ENCODE measurements at places on chromosomes 4 and X.

DNA sequence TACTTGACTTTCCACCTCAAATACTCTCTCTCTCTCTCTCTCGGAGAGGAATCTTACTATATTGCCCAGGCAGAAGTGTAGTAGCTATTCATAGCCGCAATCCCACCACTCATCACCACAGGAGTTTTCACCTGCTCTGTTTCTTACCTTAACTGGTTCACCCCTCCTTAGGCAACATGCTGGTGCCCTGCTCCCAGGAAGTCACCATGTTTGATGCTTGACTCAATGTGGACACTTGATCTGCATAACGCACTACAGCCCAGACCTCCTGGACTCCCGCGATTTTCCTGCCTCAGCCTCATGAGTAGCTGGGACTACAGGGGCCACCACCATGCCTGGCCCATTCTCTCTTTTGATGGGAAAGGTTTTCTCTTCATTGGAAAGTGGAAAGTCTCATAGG lies 271.8 kb downstream of the FBXW7 start:
- no peak for DNase-seq

- DNase-seq: no peak
These were observed 127.4 kb downstream of the LAS1L start for GRCh38 chrX:65407157-65407626.

DNA sequence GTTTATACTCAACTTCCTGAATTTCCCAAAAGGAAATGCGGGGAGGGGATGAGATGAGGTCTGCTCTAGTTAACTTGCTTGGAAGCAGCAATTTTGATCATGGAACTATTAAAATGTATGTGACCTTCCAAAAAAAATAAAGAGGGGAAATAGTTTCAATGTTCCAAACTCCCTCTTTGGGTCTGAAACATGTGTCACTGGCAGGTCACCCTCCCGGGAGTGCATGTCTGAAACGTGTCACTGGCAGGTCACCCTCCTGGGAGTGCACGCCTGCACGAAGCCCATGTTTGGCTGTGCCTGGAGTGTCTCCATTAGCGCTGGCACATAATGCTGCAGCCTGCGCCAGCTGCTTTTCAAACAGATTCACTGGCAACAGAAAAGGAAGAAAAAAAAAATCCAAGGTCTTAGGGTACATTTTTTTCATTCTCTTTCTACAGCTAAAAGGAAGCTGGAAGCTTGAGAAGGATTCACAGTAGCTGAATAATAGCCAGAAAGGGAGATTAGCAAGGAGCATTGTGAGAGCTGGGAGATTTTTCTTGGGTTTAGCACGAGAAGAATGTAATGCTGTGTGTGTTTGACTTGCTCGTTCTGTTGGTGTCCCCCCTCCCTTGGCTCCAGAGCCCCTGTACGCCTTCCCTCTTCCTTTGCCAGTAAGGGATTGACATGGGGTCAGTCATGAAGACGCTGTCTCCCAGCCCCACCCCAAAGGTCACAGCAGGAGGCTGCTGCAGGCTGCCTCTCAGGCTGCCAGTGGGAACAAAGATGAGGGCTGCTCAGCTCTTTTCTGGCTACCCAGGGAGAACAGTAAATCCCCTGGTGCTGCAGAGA lies 39.2 kb upstream of the TLR3 start:
- no peak for DNase-seq

GRCh38 chrX:18003876-18004275 lies 142.8 kb upstream of the RAI2 start:
- no peak for DNase-seq

DNA sequence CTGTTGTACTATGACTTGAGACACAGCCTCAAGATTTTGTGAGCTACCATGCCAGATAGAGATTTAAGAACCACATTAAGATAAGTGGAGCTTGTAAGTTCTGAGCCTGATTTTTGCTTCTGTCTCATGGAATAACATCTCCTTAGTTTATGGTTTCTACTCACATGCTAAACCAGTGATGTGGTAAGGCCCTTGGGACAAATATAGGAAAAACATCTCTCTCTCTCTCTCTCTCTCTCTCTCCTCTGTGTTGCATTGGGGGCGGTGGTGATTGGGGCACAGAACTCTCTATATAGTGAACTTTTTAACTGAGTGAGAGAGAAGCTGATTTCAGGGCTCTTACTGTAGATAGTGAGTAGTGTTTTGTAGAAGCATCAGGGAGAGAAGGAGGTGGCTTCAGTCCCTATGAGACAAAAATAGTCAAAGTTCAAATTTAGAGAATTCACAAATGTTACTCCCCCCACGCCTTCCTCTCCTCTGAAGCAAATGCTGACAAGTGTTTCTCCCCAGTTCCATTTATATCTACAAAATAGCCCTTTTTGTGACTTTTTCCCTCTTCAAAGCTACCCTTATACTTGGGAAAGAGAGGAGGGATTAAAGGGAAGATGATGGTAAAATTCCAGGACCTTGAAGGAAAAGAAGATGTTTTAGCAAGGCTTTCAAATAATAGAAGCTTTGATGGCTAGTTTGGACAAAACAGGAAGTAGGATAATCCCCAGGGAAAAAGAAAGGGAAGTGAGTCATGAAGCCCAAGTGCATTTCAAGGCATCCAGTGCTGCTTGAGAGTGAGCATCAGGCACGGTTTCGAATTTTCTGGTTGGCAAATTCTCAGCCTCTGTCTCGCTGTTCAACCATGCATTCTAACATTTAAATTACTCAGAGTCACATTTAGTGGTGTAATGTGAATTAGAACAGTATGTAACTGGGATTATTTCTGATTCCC lies 134.3 kb upstream of the AP1S2 start:
- no peak for DNase-seq

- DNase-seq: no peak
These were observed 25.6 kb downstream of the SPRY1 start for GRCh38 chr4:123421937-123422781.

- DNase-seq: no peak
These were observed 100.3 kb downstream of the EMCN start for GRCh38 chr4:100417565-100417964.

GRCh38 chr4:72377491-72378194 lies 191.4 kb downstream of the ADAMTS3 start:
- no peak for DNase-seq

DNA sequence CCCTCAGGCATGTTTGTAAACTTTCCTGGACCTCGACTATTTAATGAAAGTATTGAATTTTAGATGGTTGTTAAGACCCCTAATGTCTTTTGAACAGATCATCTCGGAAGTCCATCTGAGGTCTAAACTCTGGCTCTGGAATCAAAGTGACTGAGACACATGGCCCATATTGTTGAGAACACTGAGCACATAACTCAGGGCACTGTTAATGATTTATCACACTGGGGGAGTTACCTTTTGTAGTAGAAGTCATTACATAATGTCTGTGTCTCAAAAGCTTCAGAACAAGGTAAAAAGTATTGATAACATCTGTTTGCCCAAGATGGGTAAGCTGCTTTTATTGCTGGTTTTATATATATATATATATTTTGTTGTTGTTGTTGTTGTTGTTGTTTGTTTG lies 103.4 kb upstream of the HS3ST1 start:
- no peak for DNase-seq

- no peak for DNase-seq
These were observed 497 bp upstream of the THAP9 start for GRCh38 chr4:82900066-82900410.

DNA sequence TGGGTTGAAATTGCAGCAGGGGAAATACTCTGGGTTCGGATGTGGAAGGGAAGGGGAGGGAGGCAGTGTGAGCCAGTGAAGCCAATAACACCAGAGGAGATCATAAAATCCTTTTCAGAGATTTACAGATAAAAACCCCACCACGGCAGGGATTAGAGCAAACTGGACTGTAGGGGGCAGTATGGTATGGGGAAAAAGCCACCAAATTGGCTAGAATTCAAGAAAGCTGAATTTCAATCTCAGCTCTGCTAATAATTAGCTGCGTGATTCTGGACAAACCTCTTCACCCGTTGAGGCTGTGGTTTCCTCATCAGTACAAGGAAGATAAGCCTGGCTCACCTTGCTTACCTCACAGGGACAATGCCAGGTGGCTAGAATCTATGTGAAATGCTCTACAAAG lies 108.1 kb downstream of the ATG4A start:
- peak; percentile 4 for DNase-seq

GRCh38 chr4:101136373-101137370 lies 210.7 kb downstream of the PPP3CA start:
- no peak for DNase-seq

GRCh38 chr4:94947681-94948108 lies 189.9 kb downstream of the BMPR1B start:
- DNase-seq: no peak

GRCh38 chrX:118350221-118350620 lies 4.3 kb downstream of the WDR44 start:
- DNase-seq: no peak

- DNase-seq: no peak
These were observed 4.5 kb downstream of the MRFAP1 start for GRCh38 chr4:6644792-6645530.

DNA sequence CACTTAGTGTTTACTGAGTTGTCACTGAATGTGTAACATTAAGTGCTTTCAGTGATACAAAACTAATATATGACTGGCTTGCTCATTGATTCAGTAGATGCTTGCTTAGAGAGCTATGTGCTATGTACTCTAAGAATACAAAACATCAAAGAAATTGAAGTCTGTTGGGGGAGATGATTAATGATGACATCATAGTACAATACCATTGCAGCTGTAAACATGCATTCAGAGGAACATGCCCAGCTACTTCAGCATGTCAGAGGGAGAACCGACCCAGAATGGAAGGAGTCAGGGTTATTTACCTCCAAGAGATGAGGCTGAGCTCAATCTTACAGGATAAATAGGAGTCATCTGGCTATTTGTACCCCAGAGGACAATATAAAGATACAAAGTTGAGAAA lies 290.8 kb downstream of the TENM3 start:
- DNase-seq: no peak

DNA sequence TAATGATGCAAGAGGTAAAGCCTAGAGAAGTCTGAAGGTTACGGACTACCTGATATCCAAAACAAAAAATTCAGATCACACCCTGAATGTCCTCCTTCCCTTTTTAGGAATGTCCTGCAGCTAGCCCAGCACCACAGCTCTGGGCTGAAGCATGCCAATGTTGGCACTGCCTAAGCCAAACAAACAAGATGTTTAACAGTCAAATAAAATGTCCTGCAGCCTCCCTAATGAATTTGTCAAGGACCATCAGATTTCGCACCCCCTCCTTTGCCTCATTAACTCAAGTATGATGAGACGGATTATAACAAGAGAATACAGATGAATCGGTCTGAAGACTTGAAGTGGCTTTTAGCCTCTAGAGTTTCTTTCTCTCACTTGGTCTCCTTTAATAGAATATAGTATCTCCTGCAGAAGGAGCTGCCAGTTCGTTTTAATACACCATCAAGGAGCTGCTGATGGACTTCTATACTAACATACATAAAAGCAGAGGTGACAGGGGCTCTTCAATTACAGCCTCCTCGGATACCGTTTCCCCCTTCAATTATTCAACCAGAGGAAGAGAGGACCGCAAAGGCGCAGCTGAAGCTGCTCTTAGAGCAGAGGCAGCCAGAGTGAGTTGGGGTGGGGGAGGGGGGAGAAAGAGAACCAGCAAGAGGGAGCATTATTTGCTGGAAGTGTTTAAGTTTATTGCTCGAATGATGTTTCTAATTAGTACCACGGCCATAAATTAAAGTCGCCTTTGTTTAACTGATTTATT lies 3.0 kb upstream of the MAB21L2 start:
- DNase-seq: no peak

DNA sequence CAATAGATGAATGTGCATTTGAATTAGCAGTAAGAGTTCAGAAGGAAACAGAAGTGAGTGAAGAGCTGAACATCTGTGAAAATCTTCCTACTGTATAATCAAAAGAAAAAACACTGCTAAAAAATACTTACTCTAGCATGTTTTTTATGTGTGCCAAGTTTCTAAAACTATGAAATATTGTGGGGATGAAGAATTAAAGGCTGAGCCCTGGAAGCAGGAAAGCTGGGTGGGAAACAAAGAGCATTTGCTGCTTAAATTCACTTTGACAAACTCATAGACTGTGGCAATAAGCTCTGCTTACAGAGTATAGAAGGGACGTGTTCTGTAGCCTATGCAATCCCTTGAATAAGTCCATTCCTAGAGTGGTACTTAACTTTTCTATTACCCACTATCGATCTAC lies 261.7 kb downstream of the ANKRD50 start:
- no peak for DNase-seq

DNA sequence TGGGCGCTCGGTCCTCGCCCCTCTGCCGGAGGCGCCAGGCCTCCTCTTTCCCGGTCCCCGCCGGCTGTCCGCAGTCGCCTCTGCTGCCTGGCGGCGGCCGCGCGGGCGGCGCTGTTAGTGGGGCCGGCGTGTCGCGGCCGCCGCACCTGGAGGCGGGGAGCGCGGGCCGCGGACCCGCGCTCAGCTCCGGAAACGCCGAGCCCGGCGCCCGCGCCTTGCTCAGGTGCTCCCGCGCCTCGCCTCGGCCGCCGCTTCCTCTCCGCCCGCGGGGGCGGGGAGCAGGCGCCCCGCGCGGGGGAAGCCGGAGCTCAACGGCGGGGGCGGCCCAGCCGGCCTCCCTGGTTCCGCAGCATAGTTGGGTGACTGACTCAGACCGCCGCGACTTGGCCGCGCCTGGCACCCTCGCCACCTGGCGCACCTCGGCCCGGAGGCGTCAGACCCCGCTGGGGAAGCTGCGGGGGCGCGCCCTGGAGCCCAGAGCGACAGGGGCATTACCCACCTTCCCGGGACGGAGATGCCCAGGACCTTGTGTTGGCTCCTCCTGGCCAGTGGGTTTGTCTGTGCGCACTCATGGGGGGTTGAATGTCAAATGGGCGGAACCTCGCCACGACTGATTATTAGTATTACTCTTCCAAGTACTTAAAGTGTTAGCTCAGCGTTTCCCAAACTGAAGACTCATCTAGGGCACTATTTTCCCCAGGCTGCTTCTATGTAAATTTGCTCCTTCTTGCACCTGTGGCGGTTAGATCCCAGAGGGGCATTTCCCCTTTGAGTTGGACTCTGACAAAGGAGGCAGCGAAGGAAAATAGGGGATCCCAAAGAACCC lies at the start of gene ARAP2:
Gene ARAP2, minus strand, starts transcription at position 258 of the 826 bp plus-strand sequence. CDS start 15,028 bp downstream, outside the sequence.
- DNase-seq: peak; percentile 26

DNA sequence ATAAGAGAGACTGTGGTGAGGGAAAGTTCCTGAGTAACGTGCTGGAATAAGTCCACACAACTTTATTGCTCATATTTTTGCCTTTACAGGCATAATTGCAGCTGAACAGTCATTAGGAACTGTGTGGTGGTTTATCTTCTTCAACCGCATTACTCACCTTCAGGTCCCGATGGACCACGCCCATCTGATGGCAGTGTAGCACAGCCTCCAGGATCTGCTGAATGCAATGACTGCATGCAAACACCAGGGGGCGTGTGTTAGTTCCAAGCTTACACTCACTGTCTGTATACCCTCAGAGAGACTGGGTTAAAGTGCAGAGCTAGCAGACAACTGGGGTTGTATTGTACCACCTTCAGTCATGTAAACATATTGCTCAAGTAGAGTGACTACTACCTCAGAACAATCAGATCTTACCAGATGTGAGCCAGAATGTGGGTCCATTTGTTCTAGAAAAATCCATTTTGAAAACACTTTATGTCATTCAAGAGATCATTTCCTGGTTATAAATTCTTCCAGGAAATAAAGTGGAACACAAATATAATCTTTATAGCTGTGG lies 214.0 kb downstream of the CAMK2D start:
- DNase-seq: peak; percentile 75
